ENCODE measurements at places on chromosomes 1 and 21.

GRCh38 chr21:20207335-20207734, 790.9 kb upstream of the NCAM2 start:
- no peak for DNase-seq

- DNase-seq, result no peak
Observed at GRCh38 chr1:165467706-165468105, 22.8 kb upstream of the RXRG start.

DNA sequence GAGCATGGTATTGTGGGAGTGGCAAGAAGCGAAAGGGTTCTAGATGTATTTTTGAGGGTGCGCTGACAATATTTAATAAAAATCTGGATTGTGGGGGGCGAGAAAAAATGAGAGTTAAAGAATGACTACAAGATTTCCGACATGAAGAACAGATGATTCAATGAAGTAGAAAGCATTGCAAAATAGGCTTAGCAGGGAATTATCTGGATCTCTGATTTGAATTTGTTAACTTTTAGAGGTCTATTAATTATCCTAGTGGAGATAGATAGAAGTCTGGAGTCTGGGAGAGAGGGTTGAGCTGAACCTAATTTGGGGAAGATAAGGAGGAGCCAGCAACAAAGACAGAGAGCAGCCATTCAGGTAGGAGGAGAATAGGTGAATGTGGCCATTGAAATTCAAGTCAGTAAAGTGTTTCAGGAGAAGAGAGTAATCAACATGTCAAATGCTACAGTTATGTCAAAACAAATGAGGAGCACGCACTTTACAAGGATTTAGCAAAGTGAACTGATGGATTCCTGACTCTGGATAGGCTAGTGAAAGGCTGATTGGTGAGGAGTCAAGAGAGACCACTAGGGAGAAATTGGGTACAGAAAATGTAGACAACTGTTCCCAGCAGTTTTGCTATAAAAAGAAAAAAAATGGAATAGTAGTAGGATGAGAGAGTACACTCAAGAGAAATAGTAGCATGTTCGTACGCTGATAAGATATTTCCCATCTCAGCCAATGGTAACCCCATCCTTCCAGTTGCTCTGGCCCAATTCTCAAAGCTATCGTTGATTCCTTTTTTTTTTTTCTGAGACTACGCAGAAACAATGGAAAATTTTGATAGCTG, 393.2 kb upstream of the CXADR start:
- DNase-seq, result no peak

- DNase-seq, result no peak
Observed at GRCh38 chr1:193705554-193705981, 519.2 kb upstream of the B3GALT2 start.

DNA sequence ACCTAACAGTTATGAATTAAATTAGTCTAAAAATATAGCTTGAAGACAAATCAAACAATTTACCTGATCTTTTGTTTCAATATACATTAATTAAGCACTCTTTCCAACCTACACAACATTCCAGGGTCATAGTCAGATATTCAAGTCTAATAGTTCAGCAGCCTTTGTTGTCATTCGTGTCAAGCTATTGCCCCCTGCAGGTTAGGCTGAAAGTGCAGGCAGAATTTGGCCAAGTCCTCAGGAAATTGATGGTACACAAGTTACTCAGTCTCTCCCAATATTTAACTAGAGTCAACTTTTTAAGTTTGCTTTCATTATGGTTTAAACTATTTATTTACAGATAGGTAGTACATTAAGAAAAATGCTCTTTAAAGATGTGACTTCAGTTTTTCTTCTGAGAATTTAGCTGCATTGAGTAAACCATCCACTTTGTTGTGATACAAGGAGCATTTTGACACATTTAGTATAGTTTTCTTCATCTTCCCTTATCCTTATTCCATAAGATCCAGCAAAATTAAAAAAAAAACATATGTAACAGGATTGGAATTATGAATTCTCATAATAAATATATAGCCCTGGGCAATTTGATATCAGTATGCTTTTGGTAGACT, 130.3 kb upstream of the DPYD start:
- peak; percentile 79 for DNase-seq

DNA sequence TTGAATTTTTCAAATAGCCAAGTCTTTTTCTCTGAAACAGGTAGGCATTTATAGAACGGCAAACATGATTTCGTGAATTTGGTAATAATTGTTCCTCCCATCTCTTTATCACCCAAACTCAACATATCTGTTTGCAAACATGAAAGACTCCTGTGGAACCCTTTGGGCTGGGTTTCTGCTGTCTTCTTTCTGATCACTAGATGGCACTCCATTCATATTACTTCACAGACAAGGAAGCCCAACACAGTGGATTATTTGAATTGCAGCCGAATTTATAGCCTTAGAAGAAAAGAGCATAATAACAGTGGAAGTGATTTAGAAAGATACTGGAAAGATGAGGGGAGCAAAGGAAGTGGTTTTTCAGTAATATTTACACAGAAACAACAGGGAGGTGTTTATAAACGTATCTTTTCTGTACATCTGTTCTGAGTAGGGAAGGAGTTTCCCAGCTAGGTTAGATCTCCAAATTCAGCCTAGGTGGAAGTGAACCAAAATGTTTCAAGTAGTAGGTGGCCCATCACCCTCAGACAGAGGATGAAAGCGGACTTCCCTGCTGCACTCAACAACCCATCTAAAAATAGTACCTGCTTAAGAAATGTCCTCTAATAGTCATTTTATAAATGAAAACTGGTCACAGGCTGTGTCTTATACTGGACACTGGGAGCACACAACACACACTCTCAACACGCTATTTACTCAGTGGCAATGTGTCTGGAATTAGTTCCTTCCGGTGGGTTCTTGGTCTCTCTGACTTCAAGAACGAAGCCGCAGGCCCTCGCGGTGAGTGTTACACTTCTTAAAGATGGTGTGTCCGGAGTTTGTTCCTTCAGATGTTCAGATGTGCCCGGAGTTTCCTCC, 67.6 kb downstream of the MAP3K21 start:
- peak; percentile 46 for DNase-seq

DNA sequence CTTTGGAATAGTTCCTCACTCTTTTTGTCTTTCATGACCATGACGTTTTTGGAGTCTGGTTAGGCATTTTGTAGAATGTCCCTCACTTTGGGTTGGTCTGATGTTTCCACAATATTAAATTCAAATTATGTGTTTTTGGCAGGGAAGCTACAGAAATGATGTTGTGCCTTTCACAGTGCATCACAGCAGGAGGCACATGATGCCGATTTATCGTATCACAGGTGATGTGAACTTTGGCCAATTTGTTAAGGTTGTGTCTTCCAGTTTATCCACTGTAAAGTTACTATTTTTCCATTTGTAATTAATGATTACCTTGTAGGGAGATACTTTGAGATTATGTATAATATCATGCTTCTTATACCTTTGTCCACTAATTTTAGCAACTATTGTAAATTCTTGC, 114.3 kb downstream of the FGGY start:
- DNase-seq, result no peak

DNA sequence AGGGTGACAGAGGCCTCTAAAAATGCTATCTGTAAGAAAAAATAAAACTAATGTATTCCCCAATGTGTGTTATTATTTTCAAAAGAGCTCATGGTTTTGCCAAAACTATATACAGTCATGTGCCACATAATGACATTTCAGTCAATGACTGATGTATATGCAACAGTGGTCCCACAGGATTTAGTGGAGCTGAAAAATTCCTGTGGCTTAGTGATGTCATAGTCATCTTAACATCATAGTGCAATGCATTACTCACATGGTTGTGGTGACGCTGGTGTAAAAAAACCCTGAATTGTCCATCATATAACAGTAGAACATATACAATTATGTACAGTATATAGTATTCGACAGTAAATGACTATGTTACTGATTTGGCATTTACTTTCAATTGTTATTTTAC, 172.4 kb downstream of the CACNA1E start:
- no peak for DNase-seq
